Umbilical cord (tissue), 2 donors: ENCODE measurements at places on chromosomes 16 and 17. TPM values are rescaled to one million over a fixed set of nuclear protein-coding genes. Genes with fewer than 3 reads are reported as not detected.

- peak; percentile 10 for DNase-seq
Measured at GRCh38 chr16:25916037-25916436, 224.3 kb downstream of the HS3ST4 start.

- no peak for DNase-seq
Measured at GRCh38 chr17:47811709-47812108, 9.9 kb downstream of the OSBPL7 start.

DNA sequence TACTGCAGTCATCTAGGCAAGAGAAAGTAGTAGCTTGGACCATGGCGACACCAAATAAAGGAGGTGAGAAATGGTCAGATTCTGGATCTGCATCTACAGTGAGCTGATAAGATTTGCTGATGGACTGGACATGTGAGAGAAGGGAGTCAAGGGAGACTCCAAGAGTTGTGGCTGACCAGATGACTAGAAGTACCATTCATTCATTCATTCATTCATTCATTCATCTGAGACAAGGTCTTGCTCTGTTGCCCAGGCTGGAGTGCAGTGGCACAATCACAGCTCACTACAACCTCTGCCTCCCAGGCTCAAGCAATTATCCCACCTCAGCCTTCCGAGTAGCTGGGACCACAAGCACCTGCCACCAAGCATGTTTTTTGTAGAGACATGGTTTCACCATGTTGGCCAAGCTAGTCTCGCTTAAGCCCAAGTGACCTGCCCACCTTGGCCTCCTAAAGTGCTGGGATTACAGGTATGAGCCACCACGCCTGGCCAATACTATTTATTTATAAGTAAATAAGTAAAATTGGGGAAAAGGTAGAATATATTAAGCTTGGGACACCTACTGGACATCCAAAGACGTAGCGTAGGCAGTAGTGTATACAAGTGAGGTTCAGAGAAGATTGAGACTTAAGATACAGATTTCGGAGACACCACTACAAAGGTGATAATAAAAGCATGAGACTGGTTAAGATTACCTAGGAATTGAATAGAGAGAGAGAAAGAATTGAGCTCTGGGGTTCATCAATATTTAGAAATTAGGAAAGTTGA, 15.7 kb upstream of the RNF43 start:
- no peak for DNase-seq

DNA sequence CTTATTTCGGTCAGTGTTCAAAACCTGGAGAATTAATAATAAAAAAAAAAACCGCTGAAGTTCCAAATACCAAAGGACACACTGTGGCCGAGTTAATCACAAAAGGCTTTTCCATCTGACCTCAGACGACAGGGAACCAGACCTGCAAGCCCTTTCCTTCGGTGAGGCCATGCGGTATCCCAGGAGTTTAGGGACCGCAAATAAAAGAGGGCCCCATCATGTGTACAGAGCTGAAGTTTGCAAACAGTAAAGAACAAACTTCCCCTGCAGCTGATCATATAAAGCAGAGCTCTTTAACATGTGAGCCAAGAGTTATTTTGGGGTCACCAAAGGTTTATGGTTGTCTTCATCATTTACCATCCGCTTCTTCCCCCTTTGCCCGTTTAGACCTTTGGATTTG, 33.0 kb upstream of the FOXJ1 start:
- DNase-seq, result no peak

- DNase-seq, result no peak
Measured at GRCh38 chr16:77063676-77064016, 127.3 kb upstream of the MON1B start.

DNA sequence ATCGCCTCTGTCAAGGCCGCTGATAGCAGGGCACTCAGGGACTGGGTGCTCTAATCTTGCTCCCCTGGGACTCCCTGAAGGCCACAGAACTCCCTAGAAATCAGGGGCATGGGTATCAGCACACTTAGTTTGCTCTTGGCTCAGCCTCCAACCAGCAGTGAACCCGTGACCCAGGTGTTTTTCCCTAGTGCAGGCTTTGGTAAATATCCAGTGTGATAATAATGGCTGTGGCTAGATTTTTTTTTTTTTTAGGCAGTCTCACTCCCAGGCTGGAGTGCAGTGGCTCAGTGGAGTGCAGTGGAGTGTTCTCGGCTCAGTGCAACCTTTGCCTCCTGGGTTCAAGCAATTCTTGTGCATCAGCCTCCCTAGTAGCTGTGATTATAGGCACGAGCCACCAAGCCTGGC, 10.3 kb downstream of the NUPR1 start:
- no peak for DNase-seq

- DNase-seq, result no peak
Measured at GRCh38 chr16:54143934-54144571, 142.5 kb downstream of the IRX3 start.

DNA sequence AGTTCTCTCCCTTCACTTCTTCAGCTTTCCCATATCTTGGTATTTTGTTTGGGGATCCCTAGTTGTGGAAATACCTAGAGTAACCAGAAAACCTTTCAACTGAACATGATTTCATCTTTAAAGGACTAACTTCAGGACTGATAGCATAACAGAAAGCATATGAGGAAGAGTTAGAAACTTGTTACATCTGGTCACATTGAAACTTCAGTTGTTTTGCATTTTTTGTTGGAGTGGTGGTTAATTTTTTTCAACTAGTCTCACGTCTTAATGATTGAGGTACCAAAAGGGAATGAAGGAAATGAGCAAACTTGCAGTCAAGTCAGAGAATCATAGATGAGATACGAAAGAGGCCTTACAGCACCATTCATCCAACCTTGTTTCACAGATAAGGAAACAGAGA, 49.6 kb downstream of the TANGO6 start:
- no peak for DNase-seq

- peak; percentile 67 for DNase-seq
Measured at GRCh38 chr16:67719778-67720144, 645 bp upstream of the GFOD2 start.

Gene RAB34
- 149 TPM for total RNA-seq

Gene EMC8
- total RNA-seq, result 13.5 TPM

Gene TEX14
- not detected for total RNA-seq
